ENCODE measurements at places on chromosomes 7 and 10.

GRCh38 chr7:4108951-4109350, 573.1 kb upstream of the FOXK1 start:
- no peak for DNase-seq

- no peak for DNase-seq
Measured at GRCh38 chr7:36637417-36637816, 86.9 kb downstream of the AOAH start.

GRCh38 chr10:4670737-4671136, 155.3 kb upstream of the AKR1E2 start:
- no peak for DNase-seq

GRCh38 chr10:13978533-13979115, 352.1 kb downstream of the FRMD4A start:
- DNase-seq: no peak

Data from stimulated activated naive CD4-positive, alpha-beta T cell treated with Interleukin-2 at 50 U/mL for 16 hours (primary cell).